ENCODE measurements at places on chromosomes 6 and 20. TPM values are rescaled to one million over a fixed set of nuclear protein-coding genes. Genes with fewer than 3 reads are reported as not detected.

- DNase-seq, result no peak
Observed at GRCh38 chr6:25137916-25138232, 141.3 kb upstream of the CARMIL1 start.

GRCh38 chr6:72212686-72213085, 326.3 kb downstream of the RIMS1 start:
- no peak for DNase-seq

- DNase-seq, result no peak
Observed at GRCh38 chr6:40512340-40512739, 74.8 kb downstream of the LRFN2 start.

DNA sequence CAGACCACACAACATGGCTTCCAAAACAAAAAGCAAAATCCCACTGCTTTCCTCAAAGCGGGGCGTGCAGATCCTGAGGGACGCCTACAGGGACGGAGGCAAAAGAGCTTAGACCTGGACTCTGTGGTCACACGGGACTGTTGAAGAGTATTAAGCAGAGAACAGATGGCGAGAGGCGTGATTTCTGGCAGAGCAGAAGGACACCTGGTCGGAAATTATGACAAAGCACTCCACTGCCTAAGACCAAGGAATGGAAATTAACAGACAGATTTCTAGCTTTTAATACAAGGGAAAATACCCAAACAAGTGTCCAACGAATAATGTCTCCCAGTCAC, 15.4 kb downstream of the CST7 start:
- DNase-seq, result no peak

DNA sequence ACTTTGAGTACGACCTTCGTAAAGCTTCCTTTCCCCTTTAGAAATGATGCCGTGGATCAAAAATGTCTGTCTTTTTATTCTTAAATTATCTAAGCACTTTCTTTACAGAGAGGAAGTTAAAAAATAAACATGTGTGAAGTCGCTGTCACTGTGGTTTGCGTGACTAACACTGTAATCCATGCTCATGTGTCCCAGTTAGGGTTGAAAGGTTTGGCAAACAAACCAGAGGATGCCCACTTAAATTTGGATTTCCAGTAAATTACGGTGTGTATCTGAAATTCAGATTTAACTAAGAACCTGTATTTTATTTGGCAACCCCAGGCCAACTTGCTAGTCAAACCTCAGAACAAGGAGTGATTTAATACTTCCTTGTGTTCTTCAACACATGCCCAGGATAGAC, 21.1 kb downstream of the HLA-DRB1 start:
- no peak for DNase-seq

GRCh38 chr20:58033026-58033536, 195.4 kb downstream of the ANKRD60 start:
- no peak for DNase-seq

GRCh38 chr6:101799531-101799930, 406.0 kb downstream of the GRIK2 start:
- no peak for DNase-seq

- DNase-seq, result no peak
Observed at GRCh38 chr6:25717866-25718740, 36.4 kb upstream of the SLC17A4 start.

DNA sequence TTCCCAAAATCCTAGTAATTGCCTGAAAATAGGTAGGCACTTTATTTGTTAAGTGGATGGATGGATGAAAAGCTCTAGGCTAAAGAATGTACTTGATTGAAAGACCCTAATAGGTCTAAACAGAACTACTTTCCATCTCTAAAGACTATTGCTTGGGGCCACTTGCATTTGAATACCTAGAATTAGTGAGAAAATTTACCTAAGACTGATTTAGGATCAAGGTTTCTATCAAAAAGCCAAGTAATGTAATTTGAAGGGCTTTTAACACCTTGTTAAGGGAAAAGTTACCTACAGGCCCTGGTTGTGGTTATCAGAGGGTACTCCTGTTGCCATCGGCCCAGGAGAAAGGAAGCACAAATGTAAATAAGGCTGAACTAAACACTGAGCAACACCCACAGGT, 580.7 kb downstream of the LMBRD1 start:
- no peak for DNase-seq

DNA sequence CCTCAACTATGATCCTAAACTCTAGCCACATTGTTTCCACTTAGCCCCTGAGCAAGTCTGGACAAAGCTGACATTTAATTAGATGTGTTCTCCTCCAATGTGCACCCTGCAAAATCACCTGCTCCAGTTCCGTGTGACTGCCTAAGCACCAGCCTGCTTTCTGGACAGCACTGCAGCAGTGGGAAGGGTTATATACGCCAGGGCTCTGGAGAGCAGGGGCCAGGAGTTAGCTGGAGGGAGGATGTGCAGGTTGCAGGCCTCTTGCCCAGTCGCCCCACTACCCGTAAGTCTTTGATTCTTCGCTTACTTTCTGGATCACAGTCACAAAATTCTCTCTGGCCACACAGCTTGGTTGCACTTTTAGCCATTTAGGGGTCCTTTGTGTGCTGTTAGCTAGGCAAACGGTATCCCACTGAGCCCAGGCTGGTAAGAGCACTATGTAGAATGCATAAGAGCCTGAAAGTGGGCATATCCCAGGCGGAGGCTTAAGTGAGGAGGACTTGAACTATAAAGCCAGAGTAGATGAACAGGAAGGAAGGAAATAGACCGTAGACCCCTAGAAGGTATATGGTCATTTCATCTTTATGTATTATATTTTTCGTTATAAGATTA, 10.7 kb upstream of the PLEKHG1 start:
- no peak for DNase-seq

CLPSL1 gene
- total RNA-seq, result not detected

WFDC2 gene
- 1.0 TPM for total RNA-seq

Data from cardiac septum (tissue), 1 donor.